ENCODE measurements at places on chromosomes 2 and 18.

GRCh38 chr18:9516437-9517064 lies 41.2 kb downstream of the RALBP1 start:
- DNase-seq, result no peak

- DNase-seq, result no peak
Measured at GRCh38 chr2:98801286-98801685, 70.4 kb upstream of the MGAT4A start.

- DNase-seq, result no peak
Measured at GRCh38 chr2:46816151-46816845, 99.3 kb downstream of the MCFD2 start.

DNA sequence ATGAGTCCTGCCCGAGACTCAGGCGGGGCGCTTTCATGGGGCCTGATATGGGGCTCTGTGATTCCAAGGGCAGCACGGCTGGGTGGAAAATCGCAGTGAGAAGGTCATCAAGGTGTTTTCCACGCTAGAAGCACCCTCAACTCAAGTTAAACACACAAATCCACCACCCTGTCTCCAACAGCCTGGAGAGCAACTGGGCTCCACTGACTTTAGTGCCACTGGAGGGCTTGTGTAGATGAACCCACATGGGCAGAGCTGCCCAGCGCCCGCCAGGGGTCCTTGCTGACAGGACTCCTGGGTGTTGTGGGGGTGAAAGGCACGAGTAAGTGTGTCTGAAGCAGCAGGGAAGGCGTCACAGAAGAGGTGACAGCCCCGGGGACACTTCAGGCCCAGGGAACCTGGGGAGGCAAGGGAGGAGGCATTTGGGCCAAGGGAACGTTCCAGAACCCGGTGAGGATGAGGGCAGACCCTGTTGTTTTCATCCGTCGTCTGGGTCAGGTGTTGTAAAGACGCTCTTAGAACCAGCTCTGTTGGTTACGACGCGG lies 51.8 kb upstream of the CTDP1 start:
- DNase-seq, result no peak

- DNase-seq, result no peak
Measured at GRCh38 chr2:224162122-224162521, 123.0 kb upstream of the SERPINE2 start.

- DNase-seq, result no peak
Measured at GRCh38 chr2:158904627-158905177, 63.7 kb upstream of the TANC1 start.

- no peak for DNase-seq
Measured at GRCh38 chr18:48017635-48018034, 87.2 kb upstream of the SMAD2 start.

DNA sequence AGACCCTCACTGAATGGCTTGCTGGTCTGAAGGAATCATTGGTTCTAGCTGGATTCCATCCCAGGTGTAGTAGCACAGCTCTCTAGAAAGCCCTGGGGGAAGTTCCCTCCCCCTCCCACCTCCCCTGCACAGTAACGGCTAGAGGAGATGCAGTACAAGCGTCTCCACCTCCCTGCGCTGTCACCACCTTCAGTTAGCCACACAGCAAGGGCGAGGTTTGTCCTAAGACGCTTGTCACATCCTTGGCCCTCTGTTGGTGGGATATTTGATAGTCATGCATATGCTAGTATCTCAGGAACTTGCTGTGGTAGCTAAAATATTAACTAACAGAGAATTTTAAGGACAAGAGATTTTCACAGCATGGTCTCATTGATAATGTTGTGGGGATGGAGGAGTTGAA lies 19.4 kb downstream of the TRAPPC12 start:
- DNase-seq, result no peak

GRCh38 chr2:148201075-148202004 lies 180.4 kb downstream of the MBD5 start:
- peak; percentile 0 for DNase-seq

DNA sequence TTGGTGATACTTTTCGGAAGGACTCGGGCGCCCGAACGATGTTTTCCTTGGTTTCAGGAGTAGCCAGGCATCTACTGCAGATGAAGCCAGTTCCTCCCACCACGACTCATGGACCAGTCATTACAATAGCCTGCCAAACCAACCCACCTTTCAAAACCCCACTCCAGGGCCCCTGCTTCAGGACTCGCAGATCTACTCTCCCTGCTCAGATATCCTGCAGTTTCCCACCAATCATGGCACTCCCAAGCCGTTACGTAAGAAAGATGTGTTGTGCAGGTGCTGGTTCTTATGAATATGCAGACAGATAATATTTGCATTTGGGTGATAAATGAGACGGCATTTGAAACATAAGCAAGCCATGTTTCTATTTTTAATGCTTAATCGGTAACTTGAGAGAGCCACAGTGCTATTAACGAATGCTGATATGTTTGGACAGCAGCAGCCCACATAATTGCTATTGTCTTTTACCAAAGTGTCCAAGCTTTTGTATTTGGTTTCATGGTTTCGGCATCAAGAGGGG lies 3.5 kb upstream of the CYS1 start:
- DNase-seq, result no peak

- no peak for DNase-seq
Measured at GRCh38 chr2:11839916-11840315, 93.5 kb downstream of the LPIN1 start.

GRCh38 chr2:208112969-208113368 lies 11.4 kb downstream of the CRYGD start:
- DNase-seq, result no peak

GRCh38 chr2:152715854-152716428 lies 1.3 kb downstream of the PRPF40A start:
- DNase-seq, result no peak

DNA sequence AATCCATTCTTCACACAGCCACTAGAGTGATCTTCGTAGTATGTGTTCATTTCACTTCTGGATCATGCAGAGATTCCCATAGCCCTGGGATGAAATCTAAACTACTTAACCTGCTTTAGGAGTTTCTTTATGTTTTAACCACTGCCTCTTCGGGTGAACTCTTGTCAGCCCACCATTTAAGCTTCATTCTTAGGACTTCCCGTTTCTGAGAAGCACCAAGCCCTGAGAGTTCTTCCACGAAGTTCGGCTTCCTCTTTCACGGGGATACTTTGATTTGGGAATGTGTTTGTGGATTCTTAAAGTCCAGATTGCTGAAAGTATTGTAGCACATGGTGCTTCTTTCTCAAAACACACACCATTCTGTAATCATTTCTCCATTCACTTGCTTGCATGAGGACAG lies 205.0 kb downstream of the UBE2E3 start:
- DNase-seq, result no peak

DNA sequence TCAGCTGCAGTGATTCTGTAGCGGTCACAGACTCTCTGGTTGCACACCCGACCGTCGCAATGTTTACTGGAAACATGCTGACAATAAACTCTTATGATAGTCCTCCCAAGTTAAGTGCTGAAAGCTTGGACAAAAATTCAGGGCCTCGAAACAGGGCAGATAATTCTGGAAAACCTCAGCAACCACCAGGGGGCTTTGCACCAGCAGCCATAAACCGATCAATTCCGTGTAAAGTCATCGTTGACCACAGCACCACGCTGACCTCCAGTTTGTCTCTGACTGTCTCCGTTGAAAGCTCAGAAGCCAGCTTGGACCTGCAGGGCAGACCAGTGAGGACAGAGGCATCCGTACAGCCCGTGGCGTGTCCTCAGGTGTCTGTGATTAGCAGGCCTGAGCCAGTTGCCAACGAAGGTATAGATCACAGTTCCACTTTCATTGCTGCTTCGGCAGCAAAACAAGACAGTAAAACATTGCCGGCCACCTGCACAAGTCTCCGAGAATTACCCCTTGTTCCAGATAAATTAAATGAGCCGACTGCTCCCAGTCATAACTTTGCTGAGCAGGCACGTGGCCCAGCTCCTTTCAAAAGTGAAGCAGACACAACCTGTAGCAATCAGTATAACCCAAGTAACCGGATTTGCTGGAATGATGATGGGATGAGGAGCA lies 166.1 kb downstream of the ASXL3 start:
- no peak for DNase-seq

- DNase-seq, result no peak
Measured at GRCh38 chr2:40450796-40451430, 977 bp downstream of the SLC8A1 start.

DNA sequence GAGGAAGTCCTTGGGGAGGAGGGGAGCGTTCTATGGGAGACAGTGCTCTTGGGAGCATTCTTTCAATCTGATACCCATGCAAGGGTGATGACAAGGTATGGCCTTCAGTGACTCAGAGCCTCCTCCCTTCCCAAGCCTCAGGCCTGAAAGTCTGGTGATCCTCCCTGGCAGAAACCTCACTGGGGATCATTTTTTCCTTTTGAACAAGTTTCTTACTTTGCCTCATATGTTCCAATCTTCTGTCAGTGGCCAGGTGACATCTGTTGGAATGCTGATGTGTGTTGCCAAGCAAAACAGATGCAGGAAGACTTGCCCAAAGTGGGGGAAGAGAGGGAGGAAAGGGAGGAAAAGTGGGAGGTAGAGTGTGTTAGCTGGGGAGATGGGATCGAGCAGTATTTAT lies 224.8 kb downstream of the NEDD4L start:
- no peak for DNase-seq

- DNase-seq, result no peak
Measured at GRCh38 chr2:191927319-191927867, 80.5 kb upstream of the CAVIN2 start.

DNA sequence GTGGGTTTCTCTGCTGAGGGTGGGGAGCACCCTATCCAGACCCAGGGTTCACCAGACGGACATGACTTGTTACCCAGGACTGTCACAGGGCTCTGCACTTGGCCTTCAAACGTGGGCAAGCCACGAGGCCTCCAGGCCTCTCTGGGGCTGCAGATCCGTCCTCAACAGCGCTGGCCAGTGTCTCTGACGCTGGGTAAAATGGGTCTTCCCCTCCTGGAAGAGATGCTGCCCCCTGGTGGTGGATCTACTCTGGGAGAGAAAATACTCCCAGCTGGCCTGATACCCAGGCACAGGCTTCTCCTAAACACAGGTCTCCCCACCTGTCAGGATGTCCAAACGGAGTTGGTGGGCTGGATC lies 3.7 kb downstream of the GPR17 start:
- peak; percentile 49 for DNase-seq

DNA sequence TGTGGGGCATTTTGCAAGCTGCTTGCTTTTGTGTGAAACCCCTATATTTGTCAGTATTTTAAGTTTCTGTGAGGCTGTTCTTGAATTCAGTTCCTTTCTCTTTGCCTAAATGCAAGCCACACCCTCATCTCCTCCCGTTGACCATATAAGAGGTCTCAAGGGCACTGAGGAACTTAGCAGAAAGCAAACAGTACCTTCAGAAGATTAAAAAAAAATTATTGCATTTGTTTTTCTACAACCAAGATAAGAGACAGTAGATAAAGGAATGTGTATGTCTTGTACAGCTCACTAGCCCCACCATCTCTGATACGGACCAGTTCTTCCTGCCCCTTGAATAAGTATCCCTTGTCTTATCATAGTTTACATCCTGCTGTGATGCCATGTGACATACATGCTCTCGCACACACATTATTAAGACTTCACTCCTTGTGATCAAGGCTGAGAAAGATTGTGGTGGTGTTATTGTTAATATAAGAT lies 64.2 kb downstream of the NPAS2 start:
- DNase-seq, result no peak

GRCh38 chr2:110124939-110125691 lies 9.5 kb upstream of the MALL start:
- DNase-seq, result no peak

DNA sequence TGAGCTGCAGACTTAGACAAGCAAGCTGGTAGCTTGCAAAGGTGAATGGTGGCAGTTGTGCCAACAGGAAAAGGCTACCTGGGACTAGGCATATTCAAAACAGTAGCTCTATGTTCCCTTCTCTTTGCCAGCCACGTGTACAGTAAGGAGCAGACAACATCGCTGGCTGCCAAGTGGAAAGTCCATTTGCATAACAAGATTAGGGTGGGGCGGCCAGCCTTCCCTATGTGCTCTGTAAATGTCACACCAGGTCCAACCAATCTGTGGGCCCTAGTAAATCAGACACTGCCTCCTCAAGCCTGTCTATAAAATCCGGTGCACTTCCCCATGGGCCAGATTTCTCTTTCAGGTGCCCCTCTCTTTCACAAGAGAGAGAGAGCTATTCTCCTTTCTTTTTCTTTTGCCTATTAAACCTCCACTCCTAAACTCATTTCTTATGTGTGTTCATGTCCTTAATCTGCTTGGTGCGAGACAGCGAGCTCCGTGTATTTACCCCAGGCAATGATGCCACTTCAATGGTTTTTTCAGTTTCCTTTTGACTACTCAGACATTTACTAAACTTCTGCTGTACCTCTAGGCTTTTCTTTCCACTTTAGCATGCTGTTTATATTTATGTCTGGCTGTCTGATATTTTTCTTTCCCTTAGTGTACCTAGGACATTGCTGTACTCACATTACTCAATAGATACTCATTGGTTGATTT lies 297.4 kb upstream of the GCFC2 start:
- no peak for DNase-seq

DNA sequence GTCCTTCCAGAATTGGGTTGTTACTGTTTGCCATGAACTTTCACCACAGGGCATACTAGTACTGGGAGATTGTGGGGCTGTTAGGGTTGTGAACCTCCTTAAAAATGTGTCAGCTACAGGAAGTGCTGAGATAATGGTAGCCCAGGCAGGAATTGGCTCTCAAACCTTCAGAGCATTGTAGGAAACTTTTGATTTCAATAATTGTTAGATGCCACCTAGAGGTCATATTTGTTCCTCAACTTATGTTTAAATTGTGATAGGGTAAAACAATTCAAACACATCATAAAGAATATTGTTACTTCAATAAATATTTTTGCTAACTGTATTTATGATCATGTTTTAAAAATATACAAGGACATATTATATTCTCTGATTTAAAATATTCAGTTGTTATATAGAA lies 594.6 kb downstream of the ADCYAP1 start:
- DNase-seq, result no peak

- DNase-seq, result no peak
Measured at GRCh38 chr2:105494683-105495425, 96.0 kb upstream of the FHL2 start.

- DNase-seq, result no peak
Measured at GRCh38 chr2:148930046-148930775, 55.2 kb downstream of the KIF5C start.

GRCh38 chr2:201413143-201413542 lies 38.1 kb downstream of the TRAK2 start:
- no peak for DNase-seq

DNA sequence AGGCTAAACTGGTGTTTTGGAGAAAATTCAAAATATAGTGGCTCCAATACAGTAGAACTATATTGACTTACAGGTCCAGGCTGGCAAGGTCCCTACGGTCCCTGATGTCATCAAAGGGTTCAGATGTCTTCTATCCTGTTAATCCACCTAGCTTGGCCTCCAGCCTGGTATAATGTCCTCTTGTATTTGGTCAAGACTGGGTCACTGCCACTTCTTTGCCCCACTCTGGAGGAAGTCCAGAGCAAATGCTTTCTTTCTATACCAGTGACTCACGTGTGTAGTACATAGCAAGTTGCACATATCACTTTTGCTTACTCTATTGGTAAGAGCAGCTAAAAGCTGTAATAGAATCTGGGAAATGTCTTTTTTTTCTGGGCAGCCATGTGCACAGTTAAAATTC lies 80.8 kb downstream of the LCLAT1 start:
- DNase-seq, result no peak

DNA sequence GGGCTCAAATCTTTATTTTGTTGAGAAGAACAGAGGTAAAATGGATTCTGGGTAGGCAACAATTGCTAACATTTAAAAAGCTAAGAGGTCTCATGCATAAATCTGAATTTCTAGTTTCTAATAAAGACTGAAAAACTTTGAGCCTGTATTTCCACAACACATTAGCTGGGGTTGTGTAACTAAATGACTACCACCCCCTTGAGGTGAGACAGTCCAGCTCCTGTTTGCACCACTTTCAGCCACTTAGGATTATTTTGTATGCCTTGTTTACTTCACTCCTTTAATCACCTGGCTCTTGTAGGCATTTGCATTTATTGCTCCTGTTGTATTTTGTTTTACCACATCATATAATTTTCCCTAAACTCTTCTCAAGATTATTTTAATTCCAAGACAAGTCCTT lies 376.6 kb downstream of the PTH2R start:
- no peak for DNase-seq
